ENCODE measurements at places on chromosomes 3 and 15.

DNA sequence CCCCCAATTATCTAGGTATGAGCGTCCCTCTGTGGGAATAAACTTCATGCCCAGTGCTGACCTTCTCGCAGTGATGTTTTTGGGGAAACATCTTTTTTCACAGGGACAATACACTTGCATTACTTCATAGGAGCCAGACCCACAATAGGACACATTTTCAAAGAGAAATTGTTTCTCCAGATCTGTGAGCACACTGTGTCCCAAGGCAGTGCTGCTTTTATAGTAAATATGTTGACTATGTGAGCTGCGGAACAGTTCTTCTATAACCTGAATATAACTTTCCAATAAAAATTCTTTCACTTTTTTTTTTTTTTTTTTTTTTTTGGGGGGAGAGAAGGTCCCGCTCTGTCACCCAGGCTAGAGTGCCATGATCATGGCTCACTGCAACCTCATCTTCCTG is 17.4 kb upstream of the THSD4 start:
- no peak for DNase-seq

DNA sequence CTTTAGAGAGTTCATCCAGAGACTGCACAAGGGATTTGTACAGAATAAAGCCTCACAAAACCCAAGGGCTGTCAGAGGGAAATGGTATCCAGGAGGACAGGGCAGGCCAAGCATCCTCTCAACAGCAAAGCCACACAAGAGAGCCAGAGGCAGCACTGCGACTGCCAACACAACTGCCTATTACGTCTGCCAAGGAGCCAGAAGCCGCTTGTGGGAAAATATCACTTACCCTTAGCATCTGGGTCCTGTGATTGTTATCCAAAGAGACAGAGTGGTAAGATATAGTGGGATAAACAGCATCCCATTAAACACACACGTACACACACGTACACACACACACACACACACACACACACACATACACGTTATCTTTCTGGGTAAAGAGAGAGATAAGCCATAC is 618.3 kb upstream of the AGTR1 start:
- DNase-seq: no peak

GRCh38 chr15:81418891-81419290 is 44.9 kb upstream of the TMC3 start:
- no peak for DNase-seq

DNA sequence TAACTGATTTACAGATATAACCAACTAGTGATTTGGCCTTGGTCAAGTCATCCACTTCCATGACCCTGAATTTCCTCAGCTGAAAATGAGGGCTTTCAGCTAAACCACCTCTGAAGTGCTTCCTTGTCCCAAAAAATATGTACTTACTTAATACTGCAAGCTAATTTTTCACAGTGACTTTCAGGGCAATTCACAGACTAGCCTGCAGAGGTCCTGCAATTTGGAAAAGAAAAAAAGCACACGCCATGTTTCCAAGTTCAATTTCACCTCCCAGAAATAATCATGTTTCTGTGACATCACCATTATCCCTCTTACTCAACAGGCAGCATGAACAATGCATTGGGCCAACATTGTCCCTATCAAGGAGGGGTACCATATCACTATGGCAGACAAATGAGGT is 218.2 kb downstream of the SHOX2 start:
- no peak for DNase-seq

GRCh38 chr3:100796556-100796955 is 87.3 kb downstream of the TFG start:
- no peak for DNase-seq

- DNase-seq: no peak
Observed at GRCh38 chr3:39140341-39140971, 12.9 kb downstream of the CSRNP1 start.

GRCh38 chr15:35854316-35854715 is 308.4 kb upstream of the DPH6 start:
- DNase-seq: no peak

DNA sequence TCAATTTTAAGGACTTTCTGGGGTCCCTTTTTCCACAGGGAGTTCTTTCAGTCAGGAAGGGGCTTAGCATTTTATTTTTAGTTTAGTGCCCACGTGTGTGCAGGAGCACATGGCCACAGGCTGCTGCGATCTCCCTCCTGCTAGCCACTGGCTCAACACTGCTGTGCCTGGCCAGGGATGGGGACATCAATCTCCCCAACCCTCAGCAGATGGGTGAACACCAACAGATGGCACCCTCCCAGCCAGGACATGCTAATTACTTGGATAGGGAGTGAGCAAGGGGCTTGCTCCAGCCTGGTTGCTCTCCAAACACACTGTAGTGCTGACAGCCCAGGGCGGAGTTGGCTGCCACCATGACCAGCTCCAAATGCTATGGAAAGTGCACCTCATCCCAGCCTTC is 7.4 kb upstream of the RIOX2 start:
- DNase-seq: no peak

DNA sequence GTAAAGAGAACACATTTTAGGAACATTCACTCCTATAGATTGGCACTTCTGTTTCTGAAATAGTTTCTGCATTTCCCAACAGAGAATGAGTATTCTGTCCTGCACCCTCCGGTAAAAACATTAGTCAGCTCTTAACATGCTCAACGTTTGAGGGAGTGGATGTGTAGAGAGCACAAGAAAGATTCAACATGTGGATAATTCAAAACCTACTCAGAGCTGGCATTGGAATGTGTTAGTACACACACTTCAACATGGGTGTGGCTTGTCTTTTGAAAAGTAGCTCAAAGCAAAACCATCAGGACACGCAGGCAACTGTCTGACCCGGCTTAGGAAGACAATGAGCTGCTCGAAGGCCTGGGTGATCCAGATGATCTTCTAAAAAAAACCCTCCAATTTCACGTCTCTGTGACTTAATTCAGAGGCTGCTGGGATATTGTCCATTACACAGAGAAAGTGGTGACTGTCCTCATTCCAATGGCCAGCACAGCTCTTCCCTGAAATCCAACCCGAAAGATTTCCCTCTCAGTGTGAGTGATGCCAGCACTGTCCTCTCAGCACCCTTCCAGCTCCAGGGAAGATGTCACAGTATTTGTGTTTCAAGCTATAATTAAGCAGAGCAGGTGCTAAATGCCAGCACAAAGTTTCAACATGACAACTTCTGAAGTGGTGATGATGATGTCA is 18.1 kb downstream of the FBN1 start:
- DNase-seq: no peak

DNA sequence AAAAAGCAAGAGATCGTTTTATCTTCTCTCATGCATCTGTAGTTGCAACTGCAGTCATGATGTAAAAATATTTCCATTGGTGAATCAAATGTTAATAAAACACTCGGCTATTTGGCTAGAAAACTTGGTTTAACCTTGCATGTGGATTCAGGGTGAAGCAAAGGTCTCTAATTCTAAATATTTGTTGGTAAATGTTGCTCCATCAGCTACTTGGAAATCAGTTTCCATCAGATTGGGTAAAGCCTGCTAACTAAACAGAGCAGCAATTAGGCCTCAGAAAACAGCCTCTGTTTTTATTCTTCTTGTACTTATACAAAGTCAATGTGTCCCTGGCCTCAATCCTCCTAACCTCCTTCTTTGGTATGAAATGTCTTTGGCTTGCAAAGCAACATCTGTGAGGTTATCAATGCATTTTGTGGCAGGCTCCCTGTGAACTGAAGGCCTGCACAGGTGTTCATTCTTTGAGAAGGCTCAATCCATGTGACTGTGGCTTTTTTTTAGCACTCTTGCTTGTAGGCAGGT is 312.3 kb downstream of the WDR72 start:
- DNase-seq: no peak

DNA sequence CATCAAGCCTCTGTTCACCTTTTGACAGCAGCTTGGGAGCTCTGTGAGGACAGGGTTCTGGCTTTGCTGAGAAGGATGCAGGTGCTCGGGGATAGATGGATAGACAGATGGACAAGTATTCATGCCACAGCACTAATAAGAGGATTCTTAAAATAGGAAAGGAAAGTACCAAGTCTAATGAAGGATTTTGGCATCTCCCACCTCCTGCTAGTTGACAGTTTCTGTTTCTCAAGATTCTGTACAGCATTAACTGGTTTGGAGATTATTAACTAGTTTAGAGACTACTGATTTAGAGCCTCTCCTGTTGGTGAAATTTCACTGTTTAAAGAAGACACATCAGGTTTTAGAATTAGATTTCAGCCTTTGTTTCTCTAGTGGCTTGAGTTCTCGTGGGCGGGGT is 152.3 kb downstream of the CACNA1D start:
- DNase-seq: no peak

DNA sequence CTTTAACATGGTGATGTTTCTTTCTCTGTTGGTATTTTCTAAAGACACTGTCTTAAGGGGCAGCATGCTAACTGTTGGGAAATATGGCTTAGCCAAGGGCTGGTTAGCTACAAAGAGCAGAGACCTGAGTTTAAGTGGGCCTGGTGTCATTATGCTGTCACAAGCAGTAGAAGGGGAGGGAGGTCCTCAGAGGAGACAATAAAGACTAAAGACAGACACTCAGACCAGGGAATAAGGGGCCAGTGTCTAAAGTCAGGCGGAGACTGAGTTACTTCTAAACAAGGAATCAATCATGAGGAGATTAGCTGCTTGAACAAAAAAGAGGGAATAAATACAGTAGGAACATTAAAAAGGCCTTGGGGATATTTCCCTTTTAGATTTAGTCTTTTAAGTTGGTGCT is 142.7 kb upstream of the DPPA4 start:
- no peak for DNase-seq

DNA sequence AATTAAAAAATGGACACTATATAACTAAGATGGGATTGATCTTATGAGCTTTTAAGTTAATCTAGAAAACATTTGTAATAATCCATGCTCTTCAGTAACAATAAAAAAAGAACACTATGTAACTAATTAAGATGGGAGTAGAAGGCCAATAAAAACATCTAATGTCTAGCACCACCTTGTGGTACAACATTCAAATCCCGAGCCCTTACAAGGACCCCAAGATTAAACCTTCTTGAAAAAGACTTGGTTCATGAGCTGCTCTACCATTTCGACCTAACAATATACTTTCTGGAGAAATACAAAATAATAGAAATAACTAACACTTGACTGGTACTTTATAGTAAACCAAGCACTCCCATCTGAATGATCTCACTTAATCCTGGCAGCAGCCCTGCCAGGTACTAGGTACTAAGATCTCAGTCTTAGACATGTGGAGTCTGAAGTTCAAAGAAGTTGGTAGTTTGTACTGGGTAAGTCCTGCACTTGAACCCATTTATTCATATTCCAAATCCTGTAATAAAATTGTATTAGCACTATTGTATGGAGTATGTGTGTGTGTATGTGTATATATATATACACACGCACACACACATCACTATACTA is 21.8 kb downstream of the METTL6 start:
- no peak for DNase-seq

GRCh38 chr15:90529371-90530249 is at the start of gene CRTC3:
Gene CRTC3, plus strand, starts transcription at chr15:90529923. Its CDS starts 149 bp downstream, at chr15:90530072.
- no peak for DNase-seq

- DNase-seq: no peak
Observed at GRCh38 chr3:128089135-128089534, 34.5 kb downstream of the RUVBL1 start.

DNA sequence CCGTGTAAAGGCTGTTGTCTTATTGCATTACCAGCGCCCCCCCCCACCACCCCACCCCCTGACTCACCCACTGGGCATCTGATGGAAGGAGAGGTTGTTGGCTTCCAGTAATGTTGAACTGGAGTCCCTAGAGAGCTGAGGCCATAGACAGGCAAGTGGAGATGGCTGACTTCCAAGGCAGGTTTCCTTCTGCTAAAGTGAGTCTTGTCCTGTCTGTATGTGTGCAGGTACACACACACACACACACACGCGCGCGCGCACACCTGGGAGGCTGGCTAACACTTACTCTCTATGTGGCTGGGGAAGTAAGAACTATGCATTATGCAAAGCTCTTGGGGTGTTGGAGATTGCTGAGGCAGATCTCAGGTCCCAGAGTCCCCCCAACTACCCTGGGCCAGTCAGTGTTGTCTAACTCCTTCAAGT is 1.6 kb upstream of the KY start:
- DNase-seq: no peak

DNA sequence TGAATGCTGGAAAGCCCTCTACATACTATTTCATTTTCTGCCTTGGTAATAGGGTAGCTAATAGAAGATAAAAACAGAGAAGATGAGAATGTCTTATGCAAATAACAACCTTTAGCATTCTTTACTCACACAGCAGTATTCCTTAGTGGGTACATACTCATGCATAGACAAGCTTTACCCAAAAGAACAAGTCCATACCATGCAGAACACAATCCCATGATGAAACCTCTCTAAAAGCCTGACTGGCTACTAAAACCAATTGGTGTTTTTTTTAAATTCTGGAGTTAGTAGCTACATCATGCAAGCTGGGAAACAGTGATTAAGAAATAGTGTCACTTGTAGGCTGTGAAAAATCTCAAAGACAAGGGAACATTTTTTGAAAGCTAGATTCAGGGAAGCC is 104.8 kb downstream of the DHX30 start:
- DNase-seq: no peak

DNA sequence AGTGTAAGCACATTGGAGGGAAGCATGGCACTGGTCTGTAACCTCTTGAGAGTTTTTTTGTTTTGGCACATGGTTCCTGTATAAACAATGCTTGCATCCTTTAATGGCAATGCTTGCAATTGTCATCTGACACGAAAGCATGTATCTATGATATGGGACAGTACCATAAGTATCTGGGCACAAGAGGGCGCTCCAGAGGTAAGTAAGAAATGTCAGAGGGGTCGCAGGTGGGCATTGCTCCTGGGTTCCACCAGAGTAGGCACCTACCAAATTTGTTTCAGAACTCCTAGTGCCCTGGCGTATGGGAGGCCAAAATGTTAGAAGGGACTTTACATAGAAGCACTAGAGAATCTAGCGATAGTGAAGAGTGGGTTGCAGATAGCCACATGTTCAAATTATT is 58.7 kb upstream of the BCHE start:
- DNase-seq: no peak

DNA sequence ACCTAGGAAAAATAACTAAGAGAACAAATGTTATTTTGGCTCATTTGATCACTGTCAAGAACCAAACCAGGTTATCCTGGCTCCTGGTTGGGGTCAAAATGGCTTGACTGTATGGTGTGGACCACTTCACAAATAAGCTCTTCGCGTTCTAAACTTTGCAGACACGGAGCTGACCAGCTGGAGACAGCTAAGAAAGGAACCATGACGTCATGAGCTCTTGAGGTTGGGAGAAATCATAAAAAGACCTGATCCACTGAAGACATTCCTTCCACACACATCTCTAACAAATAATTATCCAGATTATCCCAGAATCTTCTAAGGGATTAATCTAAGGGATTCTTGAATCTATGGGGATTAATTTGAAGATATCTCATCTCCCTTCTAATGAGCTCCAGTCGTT is 321.5 kb upstream of the IGF1R start:
- no peak for DNase-seq

Data from stimulated activated CD4-positive, alpha-beta T cell treated with anti-CD3 and anti-CD28 coated beads, TNF-alpha, amount 100 ng/mL, for 1 hour (primary cell).